ENCODE measurements at places on chromosomes 1 and 21.

- H3K27me3 ChIP-seq = no peaks in the 10 kb centered on the region
- no peaks in the 10 kb centered on the region for H3K4me1 ChIP-seq
- peaks cover 56% of the 10 kb centered on the region for H3K36me3 ChIP-seq
- H3K27ac ChIP-seq = no peak overlapping the region
Measured at GRCh38 chr1:151246786-151247185, 7.7 kb upstream of the PSMD4 start.

GRCh38 chr21:42031816-42032215 is 21.7 kb upstream of the ZBTB21 start:
- DNase-seq = no peak
- no peak overlapping the region for H3K27ac ChIP-seq
- no peaks in the 10 kb centered on the region for H3K36me3 ChIP-seq
- peaks cover 7% of the 10 kb centered on the region for H3K27me3 ChIP-seq

DNA sequence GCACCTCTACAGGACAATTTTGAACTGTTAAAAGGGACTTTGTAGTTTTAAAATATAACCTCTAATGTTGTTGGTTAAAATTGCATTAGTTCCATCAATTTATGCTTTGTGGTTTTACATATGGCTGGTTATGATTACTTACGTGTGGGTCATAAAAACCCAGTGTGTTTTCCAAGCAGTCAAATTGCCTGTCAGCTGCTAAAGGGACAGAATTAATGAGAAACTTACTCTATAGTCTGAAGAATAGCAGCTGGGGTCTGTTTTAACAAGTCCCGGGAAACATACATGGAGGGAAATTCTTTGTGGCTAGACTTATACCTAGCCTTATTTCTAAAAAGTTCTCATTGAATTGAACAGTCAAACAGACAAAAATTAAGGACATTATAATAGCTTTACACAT is 820.9 kb upstream of the ADGRL4 start:
- no peak overlapping the region for H3K27ac ChIP-seq
- no peaks in the 10 kb centered on the region for H3K27me3 ChIP-seq
- no peaks in the 10 kb centered on the region for H3K4me1 ChIP-seq
- no peaks in the 10 kb centered on the region for H3K36me3 ChIP-seq
- no peak overlapping the region for H3K4me3 ChIP-seq

DNA sequence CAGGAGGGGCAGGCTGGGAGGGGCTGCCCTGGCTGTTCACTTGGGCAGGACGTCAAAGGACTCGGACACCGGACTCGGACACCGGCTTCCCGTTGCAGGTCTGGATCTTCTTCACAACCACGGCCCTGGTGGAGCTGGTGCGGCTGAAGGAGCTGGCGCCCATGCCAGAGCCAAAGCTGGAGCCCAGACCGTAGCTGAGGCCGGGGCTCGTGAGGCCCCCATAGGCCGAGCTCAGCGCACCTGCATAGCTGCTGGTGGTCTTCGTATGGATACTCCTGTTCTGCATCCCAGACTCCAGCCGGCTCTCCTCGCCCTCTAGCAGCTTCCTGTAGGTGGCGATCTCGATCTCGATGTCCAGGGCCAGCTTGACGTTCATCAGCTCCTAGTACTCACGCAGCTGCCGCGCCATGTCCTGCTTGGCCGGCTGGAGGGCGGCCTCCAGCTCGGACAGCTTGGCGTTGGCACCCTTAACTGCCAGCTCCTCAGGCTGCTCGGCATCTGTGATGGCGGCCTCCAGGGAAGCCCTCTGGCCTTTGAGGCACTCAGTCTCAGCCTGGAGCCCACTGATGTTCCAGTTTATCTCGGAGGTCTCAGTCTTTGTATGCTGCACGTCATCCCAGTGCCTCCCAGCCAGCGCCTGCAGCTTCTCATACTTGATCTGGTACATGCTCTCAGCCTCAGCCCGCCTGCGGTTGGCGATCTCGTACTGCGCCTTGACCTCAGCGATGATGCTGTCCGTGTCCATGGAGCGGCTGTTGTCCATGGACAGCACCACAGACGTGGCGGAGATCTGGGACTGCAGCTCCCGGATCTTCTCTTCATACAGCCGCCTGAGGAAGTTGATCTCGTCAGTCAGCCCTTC is 15.1 kb upstream of the KLF17 start:
- peaks cover 1% of the 10 kb centered on the region for H3K36me3 ChIP-seq
- DNase-seq = no peak

GRCh38 chr1:161954050-161954449 is 69.6 kb downstream of the OLFML2B start:
- DNase-seq = no peak
- H3K4me3 ChIP-seq = no peak overlapping the region
- peaks cover 35% of the 10 kb centered on the region for H3K4me1 ChIP-seq
- H3K27ac ChIP-seq = no peak overlapping the region
- peaks cover 9% of the 10 kb centered on the region for H3K36me3 ChIP-seq

- no peak for DNase-seq
- peaks cover 9% of the 10 kb centered on the region for H3K4me1 ChIP-seq
- H3K27me3 ChIP-seq = no peaks in the 10 kb centered on the region
Measured at GRCh38 chr1:85180869-85181268, 19.9 kb downstream of the SYDE2 start.
